ENCODE measurements at places on chromosomes 13 and 19.

- ATAC-seq: no peak
These were observed 564.1 kb downstream of the PCDH9 start for GRCh38 chr13:66665991-66666390.

GRCh38 chr19:31491242-31491641 is 142.0 kb upstream of the TSHZ3 start:
- no peak for ATAC-seq

DNA sequence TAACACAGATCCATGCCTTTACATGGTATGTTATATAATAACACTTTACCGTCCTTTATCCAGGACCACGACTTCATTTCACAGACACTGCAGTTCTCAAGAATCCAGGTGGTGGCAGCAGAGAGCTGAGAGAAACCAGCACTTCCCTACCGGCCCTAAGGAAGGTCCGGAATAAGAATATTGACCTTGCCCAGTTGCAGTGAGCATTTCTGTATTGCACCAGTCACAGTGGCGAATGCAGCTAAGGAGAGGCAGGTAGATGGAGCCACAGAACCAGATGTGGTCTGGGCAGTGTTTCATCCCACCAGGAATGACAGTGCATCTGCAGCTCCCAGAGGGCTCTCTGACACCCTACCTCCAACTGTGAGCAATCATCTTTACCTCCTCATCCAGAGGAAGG is 44.6 kb downstream of the ZNF787 start:
- ATAC-seq: peak; percentile 64

DNA sequence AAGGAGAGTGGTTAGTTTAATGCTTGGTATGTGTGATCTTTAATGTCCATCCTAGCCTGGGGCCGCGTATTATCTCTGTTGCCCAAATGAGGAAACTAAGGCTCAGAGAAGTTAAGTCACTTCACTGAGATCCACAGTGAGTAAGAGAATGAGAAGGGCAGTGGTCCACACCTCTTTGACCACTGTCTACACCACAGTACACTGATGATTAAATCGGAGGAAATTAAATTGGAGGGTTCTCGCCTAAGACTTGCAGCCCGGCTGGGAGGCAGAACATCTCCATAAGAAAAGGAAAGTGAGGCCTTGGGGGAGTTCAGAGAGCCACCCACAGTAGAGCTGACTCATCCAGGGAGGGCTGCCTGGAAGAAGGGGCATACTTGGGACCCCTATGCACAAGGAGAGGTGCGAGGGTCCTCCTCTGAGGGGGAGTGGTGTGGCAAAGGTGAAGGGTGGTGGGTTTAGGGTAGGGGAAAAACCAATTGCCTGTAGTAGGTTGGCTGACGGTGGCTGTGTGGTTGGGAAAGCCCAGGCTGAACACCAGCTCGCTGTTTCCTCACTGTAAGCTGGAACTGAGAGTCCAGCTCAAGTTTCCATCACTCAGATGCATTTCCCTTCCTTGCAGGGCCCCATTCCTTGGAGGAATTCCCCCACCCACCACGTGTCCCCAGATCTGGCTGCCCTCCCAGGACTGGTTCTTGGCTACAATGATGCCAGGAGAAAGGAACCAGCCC is 15.0 kb upstream of the DHRS12 start:
- ATAC-seq: peak; percentile 56

DNA sequence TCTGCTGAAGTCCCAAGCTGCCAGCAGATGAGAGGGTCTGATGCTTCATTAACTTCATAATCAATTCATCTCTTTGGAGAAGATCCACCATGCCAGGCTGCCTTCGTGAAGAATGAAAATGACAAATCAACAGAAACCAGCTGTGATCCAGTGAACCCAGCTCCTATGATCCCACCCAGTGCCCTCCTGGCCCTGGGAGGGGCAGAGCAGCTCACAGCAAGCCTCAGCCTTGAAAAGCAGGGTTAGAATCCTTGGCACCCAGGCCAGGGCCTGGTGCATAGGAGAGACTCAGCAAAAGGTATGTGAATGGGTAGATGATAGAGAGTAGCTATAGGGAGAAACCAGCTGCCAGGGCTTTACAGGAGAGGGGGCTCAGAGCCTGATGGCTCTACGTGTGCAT is 43.6 kb upstream of the UQCRFS1 start:
- no peak for ATAC-seq

- ATAC-seq: no peak
These were observed 8.8 kb downstream of the GIPR start for GRCh38 chr19:45676851-45677263.

- ATAC-seq: no peak
These were observed 60.6 kb downstream of the LNX2 start for GRCh38 chr13:27559719-27560118.

- peak; percentile 45 for ATAC-seq
These were observed 3.0 kb downstream of the GADD45B start for GRCh38 chr19:2478756-2479555.
